ENCODE measurements at places on chromosomes 11 and 22. TPM values are rescaled to one million over a fixed set of nuclear protein-coding genes. Genes with fewer than 3 reads are reported as not detected.

- no peaks in the 10 kb centered on the region for H3K36me3 ChIP-seq
- no peak overlapping the region for H3K4me3 ChIP-seq
- no peak for DNase-seq
- H3K4me1 ChIP-seq: no peaks in the 10 kb centered on the region
- H3K27me3 ChIP-seq: no peaks in the 10 kb centered on the region
These were observed 33.5 kb upstream of the MTCH2 start for GRCh38 chr11:47675851-47676250.

Gene FZD4
- total RNA-seq: 0.42 TPM

Gene OR10D3
- not detected for total RNA-seq

Gene NCF4
- 0.50 TPM for total RNA-seq

GRCh38 chr11:99505316-99505715 is 484.6 kb downstream of the CNTN5 start:
- no peak for DNase-seq
- no peaks in the 10 kb centered on the region for H3K36me3 ChIP-seq
- no peaks in the 10 kb centered on the region for H3K27me3 ChIP-seq
- H3K27ac ChIP-seq: no peak overlapping the region
- no peak overlapping the region for H3K4me3 ChIP-seq

DNA sequence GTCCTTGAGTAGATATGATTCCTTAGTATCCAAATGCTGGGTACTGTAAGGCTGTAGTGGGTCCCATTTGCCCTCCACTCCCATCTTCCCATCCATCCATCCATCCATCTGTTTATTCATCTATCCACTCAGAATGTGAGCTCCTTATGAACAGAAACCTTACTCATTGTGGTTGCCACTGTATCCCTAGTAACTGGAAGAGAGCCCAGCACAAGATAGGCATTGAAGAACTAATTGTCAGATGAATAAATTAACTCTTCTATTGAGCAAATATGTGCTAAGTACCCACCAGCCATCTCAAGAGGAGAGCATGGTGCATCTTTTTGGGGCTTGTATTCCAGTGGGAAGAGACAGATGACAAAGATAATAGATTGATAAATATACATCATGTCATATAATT is 86.4 kb upstream of the SEZ6L start:
- H3K27me3 ChIP-seq: peaks cover 9% of the 10 kb centered on the region
- no peak overlapping the region for H3K4me3 ChIP-seq
- H3K4me1 ChIP-seq: no peaks in the 10 kb centered on the region
- DNase-seq: no peak

Gene LRRC74B
- total RNA-seq: not detected

Gene FGF19
- total RNA-seq: not detected

Gene PGA4
- total RNA-seq: not detected

- no peak overlapping the region for H3K27ac ChIP-seq
- H3K36me3 ChIP-seq: no peaks in the 10 kb centered on the region
- no peaks in the 10 kb centered on the region for H3K4me1 ChIP-seq
- H3K27me3 ChIP-seq: no peaks in the 10 kb centered on the region
- H3K4me3 ChIP-seq: no peak overlapping the region
- no peak for DNase-seq
These were observed 964.4 kb downstream of the NTM start for GRCh38 chr11:132334769-132335280.

DNA sequence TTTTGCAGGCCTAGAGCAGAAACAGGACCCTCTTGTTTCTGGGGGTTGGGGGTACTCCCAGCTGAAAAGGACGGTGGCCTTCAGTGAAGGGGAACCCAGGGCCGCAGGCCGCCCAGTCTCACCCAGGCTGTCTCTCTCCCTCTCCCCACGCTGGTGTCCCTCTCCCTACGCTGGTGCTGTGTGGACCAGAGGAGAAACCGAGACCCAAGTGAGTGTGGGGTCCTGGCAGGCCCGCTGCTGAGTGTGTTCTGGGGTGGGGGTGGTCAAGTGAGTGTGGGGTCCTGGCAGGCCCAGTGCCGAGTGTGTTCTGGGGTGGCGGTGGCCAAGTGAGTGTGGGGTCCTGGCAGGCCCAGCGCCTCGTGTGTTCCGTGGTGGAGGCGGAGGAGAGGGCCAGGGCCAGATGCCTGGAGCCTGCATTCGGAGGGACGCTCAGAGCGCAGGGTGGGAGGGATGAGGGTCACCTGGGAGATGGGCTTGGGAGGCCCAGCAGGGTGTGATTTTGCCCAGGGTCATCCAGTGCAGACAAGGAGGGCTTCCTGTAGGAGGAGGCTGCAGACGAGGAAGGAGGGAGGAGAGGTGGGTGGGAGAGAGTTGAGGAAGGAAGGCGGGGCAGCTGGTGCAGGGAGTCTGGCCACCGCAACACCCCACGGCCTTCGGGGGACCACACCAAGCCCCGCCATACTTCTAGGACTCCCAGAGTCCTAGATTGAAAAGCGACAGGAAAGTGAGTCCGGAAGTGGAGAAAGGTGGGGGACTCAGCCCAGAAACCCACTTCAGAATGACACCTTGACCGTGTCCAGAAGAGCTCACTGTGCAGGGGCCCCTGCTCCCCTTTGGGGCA is 10.3 kb downstream of the TNNT3 start:
- H3K4me3 ChIP-seq: no peak overlapping the region
- DNase-seq: no peak
- no peaks in the 10 kb centered on the region for H3K36me3 ChIP-seq
- H3K4me1 ChIP-seq: peaks cover 4% of the 10 kb centered on the region

DNA sequence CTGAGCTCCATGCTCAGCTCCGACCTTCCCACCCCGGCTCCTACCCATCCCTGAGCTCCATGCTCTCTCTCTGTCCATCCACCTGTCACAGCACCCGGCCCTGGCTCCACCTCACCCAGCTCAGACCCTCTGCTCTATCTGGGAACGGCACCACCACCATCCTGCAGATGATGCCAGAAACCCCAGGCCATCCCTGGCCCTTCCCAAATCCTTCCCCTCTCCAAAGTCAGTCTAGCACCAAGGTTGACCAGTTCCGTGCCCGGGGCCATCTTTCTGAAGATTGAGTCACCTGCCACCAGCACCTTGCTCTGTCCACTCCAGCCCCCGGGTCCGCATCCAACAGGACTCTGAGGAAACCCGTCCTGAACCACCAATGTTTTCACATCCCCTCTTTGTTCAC is 969.6 kb downstream of the BRD1 start:
- H3K27ac ChIP-seq: no peak overlapping the region
- H3K4me3 ChIP-seq: no peak overlapping the region
- DNase-seq: no peak
- H3K27me3 ChIP-seq: peaks cover 10% of the 10 kb centered on the region
